ENCODE measurements at places on chromosomes 1 and 21.

GRCh38 chr1:211870156-211870555 lies 39.6 kb upstream of the LPGAT1 start:
- DNase-seq = no peak

GRCh38 chr1:212007886-212008285 lies 27.5 kb downstream of the INTS7 start:
- DNase-seq = no peak

GRCh38 chr1:76725864-76726619 lies 141.2 kb upstream of the ST6GALNAC5 start:
- DNase-seq = no peak

DNA sequence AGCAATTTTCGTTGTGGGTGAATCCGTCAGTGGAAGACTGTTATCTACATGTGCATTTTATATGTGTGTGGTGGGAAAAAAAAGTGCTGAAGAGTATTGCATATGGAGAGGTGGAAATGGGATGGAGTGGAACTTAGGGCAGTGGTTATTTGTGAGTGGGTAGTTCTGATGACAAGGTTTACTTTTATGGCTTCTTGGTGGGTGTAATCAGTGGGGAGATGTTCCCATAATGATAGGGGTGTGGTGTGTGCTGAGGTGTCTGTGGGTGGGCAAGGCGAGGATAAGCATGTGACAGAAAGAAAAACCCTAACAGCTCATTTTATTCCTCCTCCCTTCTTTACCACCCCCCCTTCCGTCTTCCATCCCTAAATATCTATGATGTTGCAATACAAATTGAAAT lies 288.1 kb downstream of the NUF2 start:
- no peak for DNase-seq

- DNase-seq = peak; percentile 21
Measured at GRCh38 chr1:172588296-172589291, 55.6 kb downstream of the SUCO start.

GRCh38 chr1:243842978-243843511 lies 7.0 kb downstream of the AKT3 start:
- DNase-seq = no peak

DNA sequence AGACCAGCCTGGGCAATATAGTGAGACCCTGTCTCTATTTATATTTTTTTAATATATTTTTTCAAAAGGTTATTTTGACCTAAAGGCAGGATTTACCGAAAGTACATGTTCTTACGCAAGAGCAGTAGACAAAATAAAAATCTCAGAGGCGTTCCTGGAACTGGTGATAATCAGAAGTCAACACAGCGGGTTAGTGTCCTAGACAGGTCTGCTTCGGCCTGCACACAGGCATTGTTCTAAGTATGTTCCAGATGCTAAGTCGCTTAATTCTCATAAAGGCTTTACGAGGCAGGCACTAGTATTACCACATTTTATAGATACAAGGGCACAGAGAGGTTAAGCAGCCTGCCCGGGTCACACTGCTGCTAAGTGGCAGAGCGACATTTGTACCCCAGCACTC lies 56.9 kb upstream of the SLC25A33 start:
- no peak for DNase-seq

DNA sequence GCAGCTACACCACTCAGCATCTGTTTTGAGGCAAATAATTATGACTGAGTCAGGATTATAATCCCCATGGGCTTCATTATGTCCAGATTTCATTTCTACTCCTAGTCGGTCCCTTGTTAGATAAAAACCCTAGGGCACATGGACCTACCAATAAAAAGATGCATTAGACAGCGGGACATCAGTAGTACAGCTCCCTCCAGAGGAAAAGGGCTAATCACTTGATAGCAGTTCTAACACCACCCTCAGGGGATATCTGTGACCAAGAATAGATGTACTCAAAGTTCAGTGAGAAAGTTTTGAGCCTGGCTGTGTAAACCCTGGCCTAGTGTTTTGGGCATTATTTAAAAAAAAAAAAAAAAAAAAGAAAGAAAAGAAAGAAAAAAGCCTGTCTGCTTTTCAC lies 10.0 kb downstream of the GJA8 start:
- DNase-seq = no peak

GRCh38 chr21:39050841-39051587 lies 132.2 kb downstream of the PSMG1 start:
- no peak for DNase-seq

- DNase-seq = no peak
Measured at GRCh38 chr1:31976401-31976800, 37.3 kb upstream of the KHDRBS1 start.

DNA sequence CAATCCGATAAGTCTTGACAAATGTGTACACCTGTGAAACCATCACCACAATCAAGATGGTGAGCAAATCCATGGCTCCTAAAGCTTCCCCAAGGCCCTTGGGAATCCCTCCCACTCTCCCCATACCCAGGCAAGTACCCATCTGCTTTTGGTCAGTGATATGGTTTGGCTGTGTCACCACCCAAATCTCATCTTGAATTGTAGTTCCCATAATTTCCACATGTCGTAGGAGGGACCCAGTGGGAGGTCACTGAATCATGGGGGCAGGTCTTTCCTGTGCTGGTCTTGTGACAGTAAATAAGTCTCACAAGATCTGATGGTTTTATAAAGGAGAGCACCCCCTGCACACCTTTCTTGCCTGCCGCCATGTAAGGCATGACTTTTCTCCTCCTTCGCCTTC lies 14.6 kb upstream of the GUCA2B start:
- DNase-seq = no peak

- DNase-seq = no peak
Measured at GRCh38 chr1:181488866-181489265, 5.5 kb downstream of the CACNA1E start.

GRCh38 chr1:17998889-17999288 lies 108.7 kb upstream of the IGSF21 start:
- DNase-seq = no peak

GRCh38 chr1:205048382-205048781 lies 5.4 kb downstream of the CNTN2 start:
- DNase-seq = no peak

DNA sequence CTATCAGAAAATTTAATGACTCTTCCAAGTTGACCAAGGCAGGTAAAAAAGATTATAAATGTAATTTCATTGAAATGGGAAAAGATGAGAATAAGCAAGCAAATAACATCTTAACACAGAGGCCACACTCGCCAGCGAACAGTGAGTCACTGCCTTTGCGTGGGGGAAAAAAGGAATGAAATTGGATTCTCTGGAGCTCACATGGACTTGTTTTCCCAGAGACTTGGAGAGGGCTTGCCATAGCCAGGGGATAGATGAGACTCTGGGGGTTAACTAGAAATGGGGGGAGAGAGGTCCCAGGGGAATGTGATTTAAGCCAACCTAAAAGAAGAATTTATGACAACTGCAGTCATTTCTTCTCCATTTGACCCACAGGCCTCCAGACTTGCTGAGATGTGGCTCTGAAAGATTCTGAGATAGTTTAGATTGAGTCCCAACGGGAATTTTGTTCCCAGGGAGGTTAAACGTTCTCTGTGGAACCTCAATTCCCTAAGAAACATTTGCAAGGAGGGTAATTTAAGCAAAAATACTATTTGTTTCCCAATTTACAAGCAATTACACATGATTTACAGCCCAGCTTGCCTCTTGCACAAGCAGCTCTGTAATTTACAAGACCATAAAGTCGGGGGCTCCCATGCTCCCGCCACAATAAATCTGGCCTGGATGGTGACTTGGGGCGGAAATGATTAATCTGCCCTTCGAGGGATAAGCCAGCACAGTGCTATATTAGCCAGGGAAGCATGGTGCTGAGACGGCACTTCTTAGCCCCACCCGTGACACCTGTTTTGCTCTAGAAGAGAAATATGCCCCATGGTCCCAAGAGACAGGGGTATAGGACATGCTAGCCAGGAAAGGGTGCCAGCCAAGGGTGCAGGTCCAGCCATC lies 68.8 kb downstream of the GRIK3 start:
- no peak for DNase-seq

DNA sequence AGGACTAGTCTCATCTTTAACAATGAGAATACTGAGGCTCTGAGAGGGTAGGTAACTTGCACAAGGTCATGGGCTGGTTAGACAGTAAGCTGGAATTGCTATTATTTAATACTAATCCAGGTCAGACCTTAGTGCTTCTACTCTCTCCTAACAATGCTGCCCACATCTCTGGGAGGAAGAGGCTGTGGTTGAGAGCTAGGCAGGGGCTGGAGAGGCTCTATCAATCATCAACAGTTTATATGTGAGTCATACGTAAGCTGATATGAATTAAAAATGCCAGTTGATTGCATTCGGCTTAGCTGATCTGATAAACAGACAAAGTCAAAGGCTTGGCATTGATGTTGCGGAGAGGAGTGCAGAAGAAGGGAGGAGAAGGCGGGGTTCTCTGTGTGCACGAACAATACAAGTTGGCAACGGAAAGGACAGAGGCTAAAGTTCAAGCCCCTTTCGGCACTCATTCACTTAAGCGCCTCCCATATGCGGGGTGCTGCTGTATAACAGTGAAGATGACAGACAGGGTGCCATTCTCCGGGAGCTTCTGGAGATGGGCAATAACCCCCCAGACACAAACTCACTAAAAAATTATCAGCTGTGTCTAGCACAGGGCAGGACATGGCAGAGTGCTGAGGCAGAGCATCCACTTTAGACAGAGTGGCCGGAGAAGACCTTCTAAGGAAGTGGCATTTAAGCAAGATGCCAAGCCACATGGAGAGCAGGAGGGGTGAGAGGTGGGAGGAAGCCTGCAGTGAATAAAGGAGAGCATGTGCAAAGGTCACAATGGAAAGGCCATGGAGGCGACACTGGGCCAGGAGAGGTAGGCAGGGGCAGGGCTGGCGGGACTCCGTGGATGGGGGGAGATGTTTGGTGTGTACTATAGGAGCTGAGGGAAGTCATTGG lies 195.2 kb downstream of the ZSCAN20 start:
- no peak for DNase-seq

GRCh38 chr1:96474985-96475743 lies 246.4 kb upstream of the PTBP2 start:
- DNase-seq = no peak

- no peak for DNase-seq
Measured at GRCh38 chr1:81142099-81142826, 658.5 kb upstream of the ADGRL2 start.

- no peak for DNase-seq
Measured at GRCh38 chr1:180947901-180948640, 35.4 kb downstream of the KIAA1614 start.

DNA sequence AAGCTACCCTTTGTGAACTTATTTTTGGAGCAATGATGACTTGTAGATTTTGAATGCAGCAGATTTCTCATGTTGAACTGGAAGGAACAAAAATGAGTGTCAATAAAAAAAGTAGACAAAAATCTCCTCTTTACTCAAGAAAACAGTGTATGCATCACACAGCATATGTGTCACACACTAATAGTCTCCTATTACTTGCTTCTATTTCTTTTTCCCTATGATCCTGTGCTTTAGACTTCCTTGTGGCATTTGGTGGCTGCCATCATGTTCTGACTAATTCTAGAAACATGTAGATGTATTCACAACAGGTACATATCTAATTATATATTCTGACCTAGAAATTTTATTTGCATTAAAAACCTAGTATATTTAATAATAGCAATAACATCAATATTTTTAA lies 14.3 kb downstream of the RC3H1 start:
- DNase-seq = no peak

DNA sequence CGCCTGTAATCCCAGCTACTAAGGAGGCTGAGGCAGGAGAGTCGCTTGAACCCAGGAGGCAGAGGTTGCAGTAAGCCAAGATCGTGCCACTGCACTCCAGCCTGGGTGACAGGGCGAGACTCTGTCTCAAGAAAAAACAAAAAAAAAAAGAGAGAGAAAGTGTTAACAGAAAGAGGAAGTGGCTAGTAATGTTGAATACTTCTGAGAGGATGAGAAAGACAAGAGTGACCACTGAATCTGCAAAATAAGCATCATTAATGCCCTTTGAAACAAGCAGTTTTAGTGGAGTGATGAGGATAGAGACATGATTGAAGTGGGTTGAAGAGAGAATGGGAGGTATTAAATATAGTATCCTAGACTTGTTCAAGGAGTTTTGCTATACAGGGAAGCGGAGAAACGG lies 11.7 kb downstream of the MPZ start:
- peak; percentile 15 for DNase-seq

GRCh38 chr21:42563686-42564085 lies 50.0 kb downstream of the SLC37A1 start:
- no peak for DNase-seq

GRCh38 chr1:109255097-109255651 lies 5.8 kb downstream of the CELSR2 start:
- no peak for DNase-seq

DNA sequence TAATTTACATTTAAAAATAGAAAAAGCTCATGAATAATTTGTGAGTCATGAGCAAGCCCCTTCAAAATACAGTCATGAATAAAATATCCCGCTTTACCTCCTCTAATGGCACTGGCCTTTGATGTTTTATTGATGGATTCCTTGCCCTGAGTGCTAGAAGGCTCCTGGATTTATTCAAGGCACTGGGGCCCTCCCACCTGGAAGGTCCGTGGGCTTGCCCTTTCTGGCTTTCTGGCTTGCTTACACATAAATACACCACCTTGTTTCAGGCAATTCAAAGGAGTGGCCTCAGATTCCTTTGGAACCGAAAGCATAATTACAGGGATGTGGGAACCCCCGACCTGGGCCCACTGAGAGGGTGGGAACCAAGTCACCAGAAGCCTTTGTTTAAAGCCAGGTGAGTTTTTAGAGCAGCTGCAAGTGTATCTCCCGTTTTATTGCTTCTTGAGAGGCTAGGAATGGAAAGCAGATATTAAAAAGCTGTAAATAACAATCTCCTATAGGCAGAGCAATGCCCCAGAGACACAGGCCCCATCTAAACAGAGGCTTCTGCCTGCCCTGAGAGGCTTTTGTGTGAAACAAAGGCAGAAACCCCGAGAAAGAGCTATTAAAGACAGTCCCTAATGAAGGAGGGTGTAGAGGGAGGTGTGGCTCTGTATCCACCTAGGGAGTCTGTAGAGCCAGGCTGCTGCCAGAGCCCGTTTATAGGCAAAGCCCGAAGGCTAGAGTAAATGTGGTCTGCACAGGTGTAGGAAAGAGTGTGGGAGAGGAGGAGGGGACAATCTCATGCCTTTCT lies 126.4 kb downstream of the FAM78B start:
- no peak for DNase-seq

DNA sequence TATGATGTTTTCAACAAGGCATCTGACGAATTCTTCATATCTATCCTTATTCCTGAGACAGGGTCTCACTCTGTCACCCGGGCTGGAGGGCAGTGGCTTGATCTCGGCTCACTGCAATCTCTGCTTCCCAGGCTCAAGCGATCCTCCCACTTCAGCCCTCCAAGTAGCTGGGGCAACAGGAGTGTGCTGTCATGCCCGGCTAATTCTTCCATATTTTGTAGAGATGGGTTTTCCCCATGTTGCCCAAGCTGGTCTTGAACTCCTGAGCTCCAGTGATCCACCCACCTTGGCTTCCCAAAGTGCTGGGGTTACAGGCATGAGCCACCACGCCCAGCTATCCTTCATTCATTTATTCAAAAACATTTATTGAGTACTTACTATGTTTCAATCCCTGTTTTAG lies 8.0 kb downstream of the YY1AP1 start:
- no peak for DNase-seq

DNA sequence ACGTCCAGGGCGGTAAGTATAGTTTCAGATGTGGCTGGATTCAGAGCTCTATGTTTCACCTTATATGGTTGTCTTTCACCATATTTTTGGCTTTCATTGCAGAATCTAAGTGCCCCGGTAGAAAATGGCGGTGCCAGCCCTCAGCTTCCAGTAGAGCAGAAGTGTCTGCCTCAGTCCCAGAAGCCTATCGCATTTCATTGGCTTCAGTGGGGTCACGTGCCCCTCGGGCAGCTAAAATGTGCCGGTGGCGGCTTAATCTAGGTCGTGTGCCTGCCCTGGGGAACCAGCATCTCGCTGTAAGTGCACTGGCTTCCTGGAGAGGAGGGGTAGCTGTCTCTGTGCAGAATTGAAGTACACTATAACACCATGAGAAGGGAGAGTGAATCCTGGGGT lies 107.4 kb upstream of the MAGI3 start:
- no peak for DNase-seq

Measured in GM12864 (cell line).